Thoracic aorta endothelial cell (primary cell): ENCODE measurements at places on chromosomes 2 and 18. TPM values are rescaled to one million over a fixed set of nuclear protein-coding genes. Genes with fewer than 3 reads are reported as not detected.

Gene ZNF396
- total RNA-seq = 0.40 and 1.3 TPM in 2 replicates

Gene RAPGEF4
- total RNA-seq = 4.5 and 11.6 TPM in 2 replicates

Gene BOLL
- not detected in 2 replicates for total RNA-seq

Gene TUBA4B
- total RNA-seq = not detected in 2 replicates

Gene CPLX4
- not detected in 2 replicates for total RNA-seq

Gene PJVK
- total RNA-seq = 0.80 and 1.5 TPM in 2 replicates

Gene GAL3ST2
- not detected in 2 replicates for total RNA-seq

Gene UGT1A10
- total RNA-seq = not detected in 2 replicates

Gene STEAP3
- total RNA-seq = 20.3 and 27.9 TPM in 2 replicates

Gene ALPG
- total RNA-seq = not detected in 2 replicates

Gene LYPD6
- total RNA-seq = 2.9 and 5.4 TPM in 2 replicates
